Stimulated activated CD4-positive, alpha-beta T cell treated with anti-CD3 and anti-CD28 coated beads, Interleukin-12 subunit alpha, Interleukin-12 subunit beta, amount 100 ng/mL, for 24 hours (primary cell): ENCODE measurements at places on chromosomes 2 and 18.

GRCh38 chr2:742221-742620 lies 65.0 kb upstream of the TMEM18 start:
- no peak for DNase-seq

- peak; percentile 67 for DNase-seq
These were observed 579 bp downstream of the MAT2A start for GRCh38 chr2:85539361-85540132.

- no peak for DNase-seq
These were observed 4.5 kb downstream of the B3GNT2 start for GRCh38 chr2:62200291-62200841.

DNA sequence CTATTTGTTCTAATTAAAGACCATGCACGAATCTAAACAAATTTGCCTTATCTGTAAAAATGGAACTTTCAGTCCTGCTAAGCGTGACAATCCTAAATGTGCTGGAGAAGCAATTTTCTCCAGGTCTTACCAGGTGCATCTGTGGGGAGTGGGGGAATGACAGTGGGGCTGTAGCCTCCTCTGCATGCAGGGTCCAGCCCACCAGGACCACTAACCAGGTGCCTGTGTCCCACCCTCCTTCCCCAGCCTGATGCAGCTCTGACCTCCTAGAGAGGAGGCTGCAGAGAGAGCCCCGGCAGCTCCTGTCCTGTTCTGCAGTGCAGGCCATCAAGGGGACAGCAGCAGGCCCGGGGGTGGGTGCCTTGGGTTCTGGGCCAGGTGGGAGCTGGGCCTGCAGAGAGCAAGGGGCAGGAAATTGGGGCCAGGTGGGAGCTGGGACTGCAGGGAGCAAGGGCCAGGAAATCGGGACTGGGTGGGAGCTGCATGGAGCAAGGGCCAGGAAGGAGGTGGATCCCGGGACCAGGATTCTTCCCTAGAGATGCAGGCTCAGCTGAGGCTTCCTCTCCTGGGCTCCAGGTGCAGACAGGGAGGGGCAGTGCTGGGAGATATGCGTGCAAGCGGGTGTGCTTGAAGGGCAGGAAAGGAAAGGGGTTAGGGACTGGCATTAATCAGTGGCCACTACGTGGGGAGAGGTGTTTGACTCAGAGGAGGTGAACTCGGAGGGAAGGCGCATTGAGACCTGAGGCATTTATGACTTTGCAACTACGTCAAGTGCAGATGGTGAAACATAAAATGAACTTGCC lies 185.3 kb downstream of the ANKRD30B start:
- DNase-seq, result no peak

DNA sequence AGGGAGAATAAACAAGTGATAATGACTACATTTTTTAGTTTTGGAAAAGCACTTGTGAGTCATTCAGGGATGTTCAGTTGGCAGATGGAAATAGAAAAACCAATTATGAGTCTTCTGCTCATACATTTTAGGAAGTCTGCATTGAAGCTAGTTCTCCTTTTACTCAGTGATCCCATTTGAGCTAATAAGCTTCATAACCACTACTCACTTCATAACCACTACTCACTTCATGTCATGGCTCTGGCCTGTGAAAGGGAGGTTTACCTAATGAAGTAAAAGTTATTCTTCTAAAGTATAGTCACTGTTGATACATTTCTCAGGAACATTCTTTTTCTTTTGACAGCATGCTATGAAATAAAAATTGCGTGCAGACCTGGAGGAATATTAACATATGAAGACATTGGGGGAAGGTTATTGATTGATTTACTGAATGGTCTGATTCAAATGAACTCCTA lies 948.7 kb downstream of the TSN start:
- DNase-seq, result no peak

DNA sequence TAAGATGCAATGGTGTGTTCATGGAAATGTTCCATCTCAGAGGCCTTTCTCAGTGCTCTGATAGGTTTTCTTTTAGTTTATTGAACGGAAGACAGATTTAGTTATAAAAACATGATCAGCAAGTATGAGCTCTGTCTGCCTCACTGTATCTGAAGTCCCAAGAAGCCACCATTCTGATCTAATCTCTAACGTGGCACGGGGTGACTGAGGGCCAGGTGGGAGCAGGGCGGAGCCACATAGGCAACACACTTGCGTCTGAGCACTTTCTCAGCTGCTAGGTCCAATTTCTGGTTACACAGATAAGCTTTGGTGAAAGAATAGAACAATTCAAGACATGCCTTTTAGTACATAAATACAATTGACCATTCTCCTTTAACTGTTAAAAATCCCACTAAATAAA lies 60.4 kb downstream of the SNTG2 start:
- no peak for DNase-seq

DNA sequence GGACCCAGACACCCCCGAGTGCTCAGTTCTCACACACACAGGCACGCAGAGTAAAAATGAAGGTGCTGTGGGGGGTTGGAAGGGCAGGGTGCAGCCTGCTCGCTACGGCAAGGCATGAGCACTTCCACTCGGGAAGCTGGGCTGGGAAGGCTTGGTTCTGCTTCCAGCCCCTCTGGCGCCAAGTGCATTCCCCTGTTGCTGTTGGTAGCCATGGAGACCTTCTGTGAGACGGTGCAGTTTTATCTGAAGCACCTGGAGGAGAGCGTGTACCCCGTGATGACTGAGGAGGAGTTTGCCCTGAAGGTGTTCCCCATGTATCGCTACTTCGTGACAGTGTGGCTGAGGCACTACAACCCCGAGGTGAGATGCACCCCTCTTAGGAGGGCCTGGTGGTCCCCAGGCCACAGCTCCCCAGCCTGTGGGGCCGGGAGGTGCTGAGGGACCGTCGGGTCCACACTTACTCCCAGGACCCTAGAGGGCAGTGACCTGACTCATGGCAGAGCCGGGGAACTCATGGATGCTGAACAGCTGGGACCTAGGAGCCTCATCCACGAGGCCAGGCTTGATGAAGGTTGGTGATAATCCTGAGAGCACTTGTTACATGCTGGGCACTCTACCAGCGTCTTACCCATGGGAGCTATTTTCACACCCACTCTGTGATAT lies 15.5 kb downstream of the MROH2A start:
- DNase-seq, result no peak
